Activated T-cell treated with anti-CD3 and anti-CD28 coated beads, Interleukin-2, amount 50 U/mL, for 48 hours (primary cell): ENCODE measurements at places on chromosomes 4 and X.
A peak's percentile ranks its signal among the peaks of the same experiment; 100 is the strongest.

DNA sequence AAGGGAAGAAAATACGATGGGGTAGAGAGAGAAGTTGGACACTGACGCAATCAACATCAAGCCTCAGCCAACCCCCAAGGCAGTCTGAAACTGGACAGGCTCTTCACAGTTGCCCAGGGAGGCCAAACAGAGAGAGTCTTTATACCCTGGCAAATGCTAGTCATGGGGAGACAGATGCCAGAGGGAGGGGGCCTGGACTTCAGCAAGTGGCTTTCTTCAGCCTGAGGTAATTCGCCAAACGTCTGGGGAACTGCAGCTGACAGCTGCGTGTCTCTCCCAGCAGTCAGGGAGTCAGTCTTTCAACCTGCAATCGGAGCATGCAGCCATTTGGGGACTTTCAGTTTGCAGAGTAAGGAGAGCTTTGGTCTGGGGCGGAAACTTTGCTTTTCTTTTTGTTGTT lies 521.6 kb downstream of the TRIML1 start:
- no peak for DNase-seq

GRCh38 chr4:169921237-169921636 lies 105.0 kb downstream of the MFAP3L start:
- no peak for DNase-seq

DNA sequence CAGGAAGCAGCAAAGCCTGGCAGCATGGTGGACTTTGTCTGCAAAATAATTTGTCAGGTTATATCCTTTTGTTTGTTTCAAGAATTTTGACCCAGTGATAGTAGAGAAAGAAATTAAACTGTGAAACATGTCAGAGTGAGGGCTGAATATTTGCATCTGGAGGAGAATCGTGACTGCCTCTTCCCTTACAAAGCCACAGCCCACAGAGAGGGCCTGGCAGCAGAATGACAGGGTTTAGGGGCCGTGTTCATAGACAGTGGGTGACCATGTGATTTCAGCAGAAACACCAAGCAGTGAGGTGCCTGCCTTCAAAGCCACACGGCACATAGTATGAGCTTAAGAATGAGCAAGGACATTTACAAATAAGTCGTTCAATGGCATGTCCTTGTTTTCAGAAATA lies 24.4 kb upstream of the PLAC8 start:
- DNase-seq = peak; percentile 40

DNA sequence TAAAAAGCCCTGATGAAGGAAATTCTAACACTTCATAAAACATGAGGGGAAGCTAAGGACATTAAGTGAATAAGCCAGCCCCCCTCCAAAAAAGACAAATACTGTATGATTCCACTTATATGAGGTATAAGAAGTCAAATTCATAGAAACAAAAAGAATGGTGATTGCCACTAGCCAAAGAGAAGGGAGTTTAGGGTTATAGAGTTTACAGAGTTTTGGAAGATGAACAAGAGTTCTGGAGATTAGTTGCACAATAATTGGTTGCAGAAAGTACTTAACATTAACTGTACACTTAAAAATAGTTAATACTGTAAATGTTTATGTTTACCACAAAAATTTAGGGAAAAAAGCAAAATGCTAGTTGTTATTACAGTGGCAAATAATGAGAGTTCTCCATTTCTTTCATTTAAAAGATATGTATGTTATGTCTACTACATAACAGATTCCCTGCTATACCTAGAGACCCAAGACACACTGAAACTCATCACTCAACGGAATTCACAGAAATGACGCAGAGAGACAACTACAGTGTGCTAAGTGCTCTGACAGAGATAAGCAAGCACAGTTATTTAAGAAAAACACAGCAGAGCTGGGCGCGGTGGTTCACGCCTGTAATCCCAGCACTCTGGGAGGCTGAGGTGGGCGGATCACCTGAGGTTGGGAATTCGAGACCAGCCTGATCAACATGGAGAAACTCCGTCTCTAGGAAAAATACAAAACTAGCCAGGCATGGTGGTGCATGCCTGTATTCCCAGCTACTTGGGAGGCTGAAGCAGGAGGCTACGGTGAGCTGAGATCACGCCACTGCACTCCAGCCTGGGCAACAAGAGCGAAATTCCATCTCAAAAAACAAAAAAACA lies 37.2 kb downstream of the EIF4E start:
- no peak for DNase-seq

DNA sequence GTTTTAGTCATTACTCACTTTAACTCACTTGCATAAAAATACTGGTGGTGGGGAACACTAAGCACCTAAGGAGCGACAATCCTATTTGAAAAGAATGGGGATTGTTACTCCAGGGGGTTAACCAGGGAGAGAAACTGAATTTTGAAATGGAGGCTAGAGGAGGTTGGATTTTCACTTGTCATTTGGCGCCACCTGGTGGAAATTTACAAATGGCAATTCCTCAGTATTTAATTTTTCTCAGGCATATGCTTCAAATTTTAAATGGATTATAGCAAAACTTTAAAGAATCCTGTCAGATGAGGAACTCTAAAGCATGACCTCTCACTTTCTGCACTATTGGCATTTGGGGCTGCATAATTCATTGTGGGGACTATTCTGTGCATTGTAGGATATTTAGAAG lies 2.7 kb upstream of the GEMIN8 start:
- DNase-seq = peak; percentile 49

DNA sequence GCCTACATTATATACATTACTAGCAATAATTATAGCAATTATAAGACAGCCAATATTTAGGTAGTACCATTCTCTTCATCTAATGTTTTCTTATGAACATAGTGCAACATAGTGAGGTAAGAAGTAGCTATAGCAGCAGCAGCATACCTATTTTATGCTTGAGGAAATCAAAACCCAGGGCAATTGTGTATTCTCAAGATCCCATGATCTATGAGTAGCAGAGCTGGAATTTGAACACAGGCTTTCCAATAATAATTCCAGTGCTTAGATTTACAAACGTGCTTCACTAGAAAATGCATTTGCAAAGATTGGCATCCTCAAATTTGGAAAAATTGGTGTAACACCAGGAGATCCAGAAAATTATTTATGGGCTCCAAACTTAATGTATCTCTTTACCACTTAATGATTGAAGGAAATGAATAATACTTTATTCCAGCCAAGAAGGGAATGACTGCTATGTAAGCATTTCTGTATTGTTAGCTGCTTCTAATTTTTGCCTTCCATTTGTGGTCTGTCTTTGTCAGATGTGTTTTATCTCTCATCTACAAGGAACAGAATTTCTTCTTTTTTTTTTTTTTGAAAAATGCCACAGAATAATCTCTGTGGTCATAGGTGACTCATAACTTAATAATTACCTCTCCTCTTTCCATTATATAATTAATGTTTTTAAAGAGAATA lies 451.1 kb downstream of the ARAP2 start:
- no peak for DNase-seq

DNA sequence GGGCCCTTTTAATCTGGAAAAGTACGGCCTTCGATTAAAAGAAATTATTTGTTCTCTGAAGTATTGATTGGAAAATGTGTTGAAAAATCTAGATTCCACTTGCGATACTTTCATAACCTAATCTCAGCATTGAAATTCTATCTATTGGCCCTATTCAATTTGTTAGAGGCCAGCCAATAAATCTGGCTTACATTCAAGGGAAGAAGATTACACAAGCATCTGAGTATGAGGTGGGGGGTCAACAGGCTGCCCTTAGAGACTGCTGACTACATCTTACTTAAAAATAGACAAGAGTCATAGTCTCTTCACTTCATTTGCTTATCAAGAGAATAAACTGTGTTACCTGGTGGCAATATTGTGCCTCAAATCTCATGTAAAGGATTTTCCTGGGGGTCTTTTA lies 248.0 kb upstream of the KCNIP4 start:
- DNase-seq = no peak

GRCh38 chr4:29046781-29047180 lies 1673.4 kb upstream of the PCDH7 start:
- no peak for DNase-seq

DNA sequence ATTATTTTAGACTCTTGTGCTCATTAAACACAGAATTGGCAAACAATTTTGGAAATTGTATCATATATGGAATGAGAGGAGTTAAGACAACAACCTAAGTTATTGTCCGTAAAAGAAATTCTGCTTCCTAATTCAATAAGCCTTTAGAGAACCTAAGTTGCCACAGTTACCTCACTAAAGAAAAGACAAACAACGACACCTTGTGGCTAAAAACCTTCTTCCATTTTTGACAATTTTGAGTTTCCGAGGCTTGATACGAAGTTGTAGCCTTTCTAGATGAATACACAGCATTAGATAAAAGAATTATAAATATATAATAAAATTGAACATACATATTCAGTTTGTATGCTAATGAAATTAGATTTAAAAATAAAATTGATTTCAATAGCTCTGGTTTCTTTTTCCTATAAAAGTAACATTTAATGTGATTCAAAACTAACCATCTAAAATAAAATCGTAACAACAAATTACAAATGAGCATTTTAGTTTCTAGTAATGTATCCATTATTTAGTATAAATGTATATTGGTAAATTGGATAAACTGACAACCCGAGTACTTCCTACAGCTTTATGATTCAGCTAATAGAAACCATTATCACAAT lies 275.1 kb downstream of the GPM6A start:
- DNase-seq = no peak

DNA sequence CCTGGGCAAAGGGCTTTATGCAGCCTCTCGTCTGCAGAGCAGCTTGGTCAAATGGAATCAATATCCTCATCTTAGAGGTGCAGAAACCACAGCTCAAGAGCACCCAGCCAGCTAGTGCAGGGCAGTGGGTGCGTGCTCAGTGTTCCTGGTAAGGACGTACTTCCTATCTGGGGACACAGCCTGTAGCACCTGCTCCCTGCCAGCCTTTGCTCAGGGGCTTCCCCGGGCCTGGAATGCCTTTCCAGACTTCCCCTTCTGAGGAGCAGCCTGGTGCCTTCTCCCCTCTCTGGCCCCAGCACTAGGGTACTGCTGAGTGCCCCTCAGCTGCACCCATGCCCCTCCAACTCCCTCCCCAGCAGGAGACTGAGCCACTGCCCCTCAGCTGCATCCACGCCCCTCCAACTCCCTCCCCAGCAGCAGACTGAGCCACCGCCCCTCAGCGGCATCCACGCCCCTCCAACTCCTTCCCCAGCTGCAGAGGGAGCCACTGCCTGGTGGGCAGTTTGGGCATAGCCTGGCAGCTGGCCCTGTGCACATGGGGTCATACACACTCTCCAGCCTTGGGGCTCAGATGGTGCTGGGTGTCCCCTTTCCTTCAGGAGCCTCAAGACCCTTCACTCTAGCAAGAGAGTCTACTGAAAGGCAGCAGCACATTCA lies 42.2 kb upstream of the AFAP1 start:
- DNase-seq = no peak

GRCh38 chr4:184163813-184164212 lies 53.9 kb downstream of the ENPP6 start:
- peak; percentile 48 for DNase-seq

- DNase-seq = no peak
Observed at GRCh38 chrX:119406776-119407175, 7.6 kb downstream of the SLC25A43 start.

DNA sequence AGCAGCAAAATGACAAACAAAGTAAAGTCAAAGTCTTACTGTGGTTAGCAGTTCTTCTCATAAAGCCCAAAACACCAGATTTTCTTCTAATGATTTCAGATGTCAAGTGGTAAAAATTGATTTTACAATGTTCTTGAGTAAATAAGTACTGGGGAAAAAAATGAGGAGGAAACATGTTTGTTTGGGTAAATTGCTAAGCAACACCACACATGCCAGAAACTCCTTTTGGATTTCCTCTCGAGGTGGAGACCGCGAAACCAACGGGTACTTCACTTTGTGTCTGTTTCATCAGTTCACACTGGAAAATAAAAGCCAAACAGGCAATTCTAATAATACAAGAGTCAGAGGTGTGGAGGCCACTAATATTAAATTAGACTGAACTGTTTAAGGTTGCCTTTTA lies 4.6 kb upstream of the PKD2 start:
- DNase-seq = no peak

DNA sequence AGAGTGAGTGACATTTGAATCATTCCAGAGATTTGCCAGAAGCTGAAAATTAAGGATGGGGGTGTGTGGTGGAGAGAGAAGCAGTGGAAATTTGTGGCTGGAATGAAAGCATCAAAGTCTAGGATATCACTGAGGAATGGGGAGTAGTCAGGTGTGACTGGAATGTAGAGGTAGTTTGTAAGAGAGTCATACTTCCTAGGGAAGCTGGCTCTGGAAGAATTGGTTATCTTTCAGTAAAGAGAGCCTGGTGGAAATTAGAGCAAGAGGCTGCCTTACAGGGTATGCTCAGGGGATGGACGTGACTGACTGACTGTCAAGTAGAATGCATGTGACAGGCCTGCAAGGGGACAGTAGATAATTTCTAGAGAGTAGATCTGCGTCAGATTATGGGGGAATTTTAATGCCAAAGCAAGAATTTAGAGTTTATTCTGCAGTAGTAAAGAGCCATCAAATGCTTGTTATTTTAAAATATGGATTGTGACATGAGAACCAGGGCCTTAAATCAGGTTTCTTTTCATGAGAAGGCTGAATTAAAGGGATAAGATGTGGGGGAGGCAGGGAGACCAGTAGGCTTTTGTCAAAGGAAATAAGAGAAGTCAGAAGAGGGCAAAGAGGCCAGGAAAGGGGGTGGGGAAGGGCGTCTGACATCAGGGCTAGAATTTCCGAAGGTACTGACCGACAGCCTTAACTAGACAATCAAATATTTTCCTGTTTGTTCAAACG lies 109.9 kb downstream of the AFF1 start:
- DNase-seq = no peak

DNA sequence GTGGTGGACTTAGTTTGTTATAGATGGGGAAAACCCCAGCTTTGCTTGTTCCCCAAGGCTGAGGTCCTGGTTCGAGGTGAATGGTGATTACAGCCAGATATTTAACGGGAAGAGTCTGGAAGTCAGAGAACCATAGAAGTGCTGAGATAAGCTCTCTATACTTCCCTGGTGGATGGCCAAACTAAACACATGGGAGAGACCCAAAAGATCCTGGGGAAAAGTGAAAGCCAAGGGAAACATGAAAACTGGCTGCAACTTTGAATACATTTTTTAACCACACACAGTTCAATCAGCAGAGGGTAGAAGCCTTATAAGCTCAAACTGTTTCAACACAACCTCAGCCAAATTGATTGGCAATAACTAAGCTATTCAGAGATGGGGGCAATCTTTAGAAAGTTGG lies 29.3 kb upstream of the SRPX start:
- DNase-seq = no peak

GRCh38 chr4:24774452-24774851 lies 20.9 kb upstream of the SOD3 start:
- no peak for DNase-seq

- DNase-seq = no peak
Observed at GRCh38 chrX:40244980-40245379, 147.2 kb upstream of the BCOR start.
